Astrocyte of the spinal cord (primary cell): ENCODE measurements at places on chromosomes 3 and 15.

DNA sequence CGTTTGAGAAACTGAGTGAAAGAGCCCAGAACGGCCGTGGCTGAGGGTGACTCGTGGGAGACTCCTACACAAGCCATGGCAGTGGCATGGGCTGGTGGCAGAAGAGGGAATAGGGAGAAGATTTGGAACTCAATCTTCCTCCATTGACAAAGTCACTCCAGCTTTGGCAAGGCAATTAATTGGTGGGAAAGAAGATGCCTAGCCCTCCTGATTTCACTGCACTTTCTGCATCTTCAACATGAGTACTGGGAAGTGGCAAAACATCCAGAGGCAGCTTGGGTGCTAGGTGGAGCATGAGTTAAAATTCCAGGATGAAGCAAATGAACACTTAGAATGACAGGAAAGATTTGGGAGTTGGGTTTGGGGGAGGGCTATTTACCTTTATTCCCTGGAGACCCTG, 1.4 kb upstream of the TGFBR2 start:
- DNase-seq = no peak

GRCh38 chr3:169668957-169669741, 5.6 kb upstream of the MECOM start:
- DNase-seq = peak; percentile 50

GRCh38 chr3:168722091-168722490, 626.4 kb upstream of the GOLIM4 start:
- peak; percentile 39 for DNase-seq

DNA sequence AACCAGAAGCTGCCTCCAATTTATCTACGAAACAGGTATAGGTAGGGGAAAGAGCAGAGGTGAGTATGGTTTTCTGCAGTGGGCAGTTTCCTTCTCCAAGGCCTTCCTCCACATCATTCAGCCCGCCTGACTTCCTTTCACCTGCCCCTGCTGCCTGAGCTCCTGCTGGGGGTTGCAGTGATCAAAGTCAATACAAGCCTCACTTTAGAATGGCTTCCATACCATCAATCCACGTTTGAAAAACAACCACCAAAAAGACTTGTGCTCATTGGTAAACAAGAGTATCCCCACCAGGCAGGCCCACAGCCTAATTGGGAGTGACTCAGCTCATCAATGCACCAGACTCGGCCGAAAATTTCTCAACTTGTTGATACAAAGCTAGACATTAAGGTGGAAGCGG, 159.9 kb downstream of the MAGI1 start:
- DNase-seq = no peak

GRCh38 chr3:150588027-150588830, 14.9 kb upstream of the SELENOT start:
- no peak for DNase-seq

- no peak for DNase-seq
Observed at GRCh38 chr15:90981681-90982080, 12.7 kb downstream of the PRC1 start.

DNA sequence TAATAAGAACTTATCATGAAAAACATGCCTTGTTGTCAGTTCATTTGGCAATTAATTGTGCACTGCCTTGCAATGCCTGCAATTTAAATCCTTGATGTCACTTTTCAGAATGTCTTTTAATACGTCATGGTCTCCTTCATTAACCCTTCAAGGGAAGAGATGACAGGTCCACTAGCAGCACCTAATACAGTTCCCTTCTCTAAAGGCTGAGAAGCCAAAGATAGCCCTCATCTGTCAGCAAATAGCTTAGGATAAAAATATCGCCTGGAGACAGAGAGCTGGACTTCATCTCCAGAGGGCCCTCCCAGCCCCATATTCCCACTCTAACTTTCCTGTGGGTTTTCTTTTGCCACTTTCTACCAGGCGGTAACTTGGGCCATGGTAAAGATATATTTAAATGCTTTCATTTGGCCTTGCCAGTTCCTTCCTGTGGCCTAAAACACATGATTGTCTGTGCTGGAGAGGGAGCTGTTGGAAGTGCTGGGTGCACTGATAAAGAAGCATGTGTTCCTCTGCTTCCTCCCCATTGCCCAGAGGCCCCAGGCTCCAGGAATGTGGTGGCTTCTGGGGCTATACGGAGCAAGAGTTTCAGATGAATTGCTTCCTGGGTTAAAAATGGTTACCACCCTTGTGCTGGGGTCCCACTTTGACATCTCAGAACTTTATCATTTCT, 76.3 kb upstream of the UMPS start:
- no peak for DNase-seq

DNA sequence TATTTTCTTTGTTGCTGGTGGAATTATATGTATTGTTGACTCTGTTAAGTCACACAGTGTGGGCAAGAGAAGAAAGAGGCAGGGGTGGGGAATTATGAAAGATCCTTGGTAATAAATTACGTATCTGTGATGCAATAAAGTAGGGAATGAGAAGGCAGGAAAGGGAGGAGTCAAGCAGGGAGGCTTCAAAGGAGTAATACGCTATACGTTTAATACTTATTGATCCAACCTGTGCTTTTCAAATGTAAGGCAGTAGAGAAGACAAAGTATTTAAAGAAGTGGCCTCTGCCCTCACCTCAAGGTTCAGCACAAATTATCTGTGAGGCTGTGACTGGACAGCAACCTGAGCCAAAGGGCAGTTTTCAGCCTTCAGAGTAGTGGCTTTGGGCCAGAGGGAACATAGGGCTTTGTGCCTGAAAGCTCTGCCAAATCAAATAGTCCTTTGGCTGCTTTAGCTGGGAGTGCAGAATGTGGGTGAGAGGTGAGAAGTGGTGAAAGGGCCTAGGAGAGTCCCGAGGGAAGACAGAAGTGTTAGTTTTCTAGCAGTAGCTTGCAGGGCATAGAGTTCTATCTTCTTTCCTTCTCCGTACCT, 1.2 kb upstream of the PLIN1 start:
- peak; percentile 76 for DNase-seq

DNA sequence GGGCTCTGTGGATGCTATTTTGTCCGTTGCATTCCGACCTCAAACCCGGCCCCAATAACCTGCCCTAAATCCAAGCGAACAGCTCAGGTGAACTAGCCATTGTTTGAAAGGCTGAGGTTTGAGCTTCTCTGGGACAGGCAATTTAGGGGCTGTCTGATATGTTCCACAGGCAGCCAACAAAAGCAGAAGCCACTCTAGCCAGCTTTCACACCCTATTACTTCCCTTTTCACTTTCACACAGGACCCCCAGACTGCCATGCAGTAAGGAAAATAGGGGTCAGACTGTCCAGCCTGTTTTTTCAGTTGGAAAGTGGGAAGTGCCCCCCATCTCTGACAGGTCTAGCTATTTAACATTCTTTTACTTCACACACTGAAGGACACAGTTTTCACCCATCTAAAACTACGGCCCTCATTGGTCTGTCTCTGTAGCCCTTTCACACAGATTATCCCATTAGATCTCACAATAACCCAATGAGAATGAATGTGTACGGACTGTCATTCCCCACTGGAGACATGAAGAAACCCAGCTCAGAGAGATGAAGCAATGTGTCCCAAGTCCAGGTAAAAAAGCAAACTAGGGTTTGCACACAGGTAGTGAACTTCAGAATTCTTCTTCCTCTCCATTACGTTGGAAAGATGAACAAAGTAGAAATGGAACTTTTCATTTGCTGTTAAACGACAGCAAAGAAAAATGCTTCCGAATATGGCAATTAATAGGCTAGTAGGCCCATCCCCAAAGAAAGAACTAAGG, 1.9 kb downstream of the CCDC12 start:
- DNase-seq = no peak

- DNase-seq = no peak
Observed at GRCh38 chr15:100438570-100438969, 90.2 kb downstream of the CERS3 start.
